ENCODE measurements at places on chromosomes 11 and 22.

- no peak for DNase-seq
These were observed 98.2 kb downstream of the NTM start for GRCh38 chr11:131468565-131468964.

DNA sequence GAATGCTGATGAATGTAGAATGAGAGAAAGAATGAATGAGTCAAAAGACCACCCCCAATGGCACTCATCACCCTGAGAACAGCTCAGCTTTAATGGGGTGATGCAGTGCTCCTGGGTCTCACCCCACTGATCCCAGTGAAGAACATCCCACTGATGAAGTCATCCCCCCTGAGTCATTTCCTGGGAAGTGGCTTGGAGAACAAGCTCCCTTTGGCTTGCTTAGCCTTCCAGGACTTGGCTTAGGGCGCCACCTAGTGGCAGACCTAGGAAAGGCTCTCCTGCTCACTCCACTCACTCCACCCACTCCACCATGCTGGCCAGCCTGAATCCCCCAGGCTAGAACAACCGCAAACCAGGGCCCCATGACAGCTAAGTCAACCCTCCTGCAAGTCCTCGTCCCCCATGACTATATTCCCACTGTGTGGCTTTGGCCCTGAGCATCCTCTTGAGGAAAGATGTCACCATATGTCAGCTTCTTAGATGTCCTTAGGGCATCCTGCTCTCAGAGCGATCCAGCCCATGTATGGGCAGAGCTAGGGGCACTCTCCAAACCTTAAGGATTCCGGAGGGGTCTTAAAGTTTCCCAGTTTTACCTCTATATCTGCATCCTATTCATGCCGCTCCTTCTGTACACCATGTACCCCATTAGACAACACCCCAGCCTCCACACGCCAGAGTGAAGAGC is 17.8 kb upstream of the TMPRSS13 start:
- peak; percentile 80 for DNase-seq

DNA sequence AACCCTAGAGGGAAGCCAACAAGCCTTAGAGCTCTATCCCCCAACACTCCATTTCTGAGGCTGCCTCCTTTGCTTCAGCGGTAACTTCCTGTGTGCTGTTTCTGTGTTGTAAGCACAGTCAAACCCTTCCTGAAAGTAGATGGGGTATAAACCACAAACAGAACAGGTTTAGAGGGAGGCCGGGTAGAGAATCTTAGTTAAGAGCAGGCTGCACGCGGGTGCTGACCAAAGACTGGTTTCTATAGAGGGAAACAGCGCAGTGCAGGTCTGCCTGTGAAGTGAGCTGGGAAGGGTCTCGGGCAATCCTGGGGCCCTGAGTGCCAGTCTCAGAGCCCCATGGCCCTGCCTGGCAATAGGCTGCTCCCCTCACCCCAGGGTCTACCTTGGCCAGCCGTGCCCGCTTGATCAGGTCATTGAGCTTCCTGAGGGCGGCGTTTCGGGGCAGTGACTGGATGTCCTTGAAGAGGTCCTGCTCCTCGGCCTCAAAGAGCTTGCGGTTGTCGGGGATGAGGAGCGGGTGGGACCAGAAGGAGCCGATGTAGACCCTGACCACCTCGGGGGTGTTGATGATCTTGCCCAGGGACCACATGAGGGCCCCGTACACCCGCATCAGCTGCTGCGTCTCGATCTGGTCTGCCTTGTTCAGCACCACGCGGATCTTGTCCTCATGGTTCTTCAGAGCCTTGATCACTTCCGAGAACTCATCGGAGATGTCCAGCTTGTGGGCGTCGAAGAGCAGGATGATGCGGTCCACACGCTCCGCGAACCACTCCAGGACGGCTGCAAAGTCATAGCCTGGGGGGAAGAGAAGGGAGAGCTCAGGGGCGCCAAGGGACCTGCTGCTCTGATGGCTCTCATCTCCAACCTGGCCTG is 15.3 kb upstream of the CDC42BPG start:
- DNase-seq, result peak; percentile 79

- DNase-seq, result no peak
These were observed 349.3 kb upstream of the B3GAT1 start for GRCh38 chr11:134761386-134761785.

DNA sequence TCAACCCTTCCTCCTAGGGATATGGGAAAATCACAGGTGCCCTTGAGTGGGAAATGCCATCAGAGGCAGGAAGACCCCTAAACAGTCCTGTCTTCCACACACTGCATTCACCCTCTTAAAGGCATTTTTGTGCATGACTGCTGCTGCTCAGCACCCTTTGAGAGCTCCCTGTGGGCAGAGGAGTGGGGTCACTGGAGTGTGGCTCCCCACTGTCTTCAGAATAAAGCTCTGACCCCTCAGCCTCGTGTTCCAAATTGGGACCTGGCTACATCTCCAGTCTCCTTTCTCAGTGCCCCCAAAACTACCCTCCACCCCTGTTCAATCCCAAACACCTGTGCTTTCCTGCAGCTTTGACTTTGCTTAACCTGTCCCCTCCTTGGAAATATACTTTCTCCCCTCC is 46.6 kb downstream of the CHRDL2 start:
- no peak for DNase-seq

GRCh38 chr11:128632141-128632791 is 44.9 kb upstream of the ETS1 start:
- peak; percentile 50 for DNase-seq

- DNase-seq, result no peak
These were observed 59.7 kb upstream of the SLC35C1 start for GRCh38 chr11:45745065-45745811.

- DNase-seq, result no peak
These were observed 769.4 kb downstream of the DLG2 start for GRCh38 chr11:84857746-84858145.

DNA sequence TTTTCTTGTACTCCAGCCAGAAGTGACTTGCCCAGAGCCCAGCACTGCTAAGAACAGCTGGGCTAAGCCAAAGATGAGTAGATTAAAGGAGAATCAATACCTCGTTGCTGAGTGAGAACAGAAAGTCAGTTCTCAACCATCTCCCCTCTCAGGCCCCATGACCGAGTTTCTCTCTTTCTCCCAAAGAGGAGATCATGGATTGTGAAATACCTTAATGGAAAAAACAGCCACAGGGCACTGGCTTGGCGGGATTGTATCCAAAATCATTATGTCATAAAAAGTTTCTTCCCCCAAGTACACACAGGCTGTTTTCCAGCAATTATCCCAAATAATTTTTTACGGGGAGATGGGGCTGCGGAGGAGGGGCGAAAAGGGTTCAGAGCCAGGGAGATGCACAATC is 111.8 kb upstream of the TMEM45B start:
- no peak for DNase-seq

DNA sequence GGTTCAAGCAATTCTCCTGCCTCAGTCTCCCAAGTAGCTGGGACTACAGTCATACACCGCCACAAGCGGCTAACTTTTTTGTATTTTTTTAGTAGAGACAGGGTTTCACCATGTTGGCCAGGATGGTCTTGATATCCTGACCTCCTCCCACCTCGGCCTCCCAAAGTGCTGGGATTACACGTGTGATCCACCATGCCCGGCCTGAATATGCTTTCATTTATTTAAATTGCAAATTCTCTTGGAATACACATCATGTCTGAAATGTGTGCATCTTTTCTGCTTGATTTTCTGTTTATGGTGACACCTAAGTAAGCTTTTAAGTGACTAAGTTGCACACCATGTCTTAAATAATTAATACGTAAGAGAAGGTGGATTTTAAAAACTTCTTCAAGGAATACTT is 31.7 kb downstream of the IZUMO1R start:
- DNase-seq, result no peak

All from CD4-positive, alpha-beta T cell treated with Interferon alpha-2 for 1 hour (primary cell).